ENCODE measurements at places on chromosomes 2 and 18.

GRCh38 chr2:171347591-171348032 is 86.2 kb downstream of the METTL8 start:
- no peak for DNase-seq

DNA sequence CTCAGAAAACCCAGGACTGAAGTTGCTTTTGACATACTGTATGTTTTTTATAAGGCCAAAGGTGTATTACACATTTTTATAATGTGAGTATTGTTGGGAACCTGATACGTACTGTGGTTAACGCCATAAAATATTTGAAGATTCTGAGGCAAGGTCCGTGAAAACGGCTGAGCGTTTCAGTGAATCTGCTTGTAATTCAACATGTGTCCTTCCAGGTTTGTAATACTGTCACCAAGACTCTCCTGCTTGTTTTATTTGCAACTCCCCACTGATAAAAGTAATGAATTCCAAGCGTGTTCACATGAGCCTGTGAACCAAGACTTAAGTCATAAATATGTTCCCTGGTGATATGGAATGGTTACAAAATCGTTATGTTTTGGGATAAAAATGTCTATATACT is 23.9 kb upstream of the FRZB start:
- DNase-seq: no peak

GRCh38 chr2:217105733-217106649 is 246.1 kb upstream of the TNP1 start:
- no peak for DNase-seq

DNA sequence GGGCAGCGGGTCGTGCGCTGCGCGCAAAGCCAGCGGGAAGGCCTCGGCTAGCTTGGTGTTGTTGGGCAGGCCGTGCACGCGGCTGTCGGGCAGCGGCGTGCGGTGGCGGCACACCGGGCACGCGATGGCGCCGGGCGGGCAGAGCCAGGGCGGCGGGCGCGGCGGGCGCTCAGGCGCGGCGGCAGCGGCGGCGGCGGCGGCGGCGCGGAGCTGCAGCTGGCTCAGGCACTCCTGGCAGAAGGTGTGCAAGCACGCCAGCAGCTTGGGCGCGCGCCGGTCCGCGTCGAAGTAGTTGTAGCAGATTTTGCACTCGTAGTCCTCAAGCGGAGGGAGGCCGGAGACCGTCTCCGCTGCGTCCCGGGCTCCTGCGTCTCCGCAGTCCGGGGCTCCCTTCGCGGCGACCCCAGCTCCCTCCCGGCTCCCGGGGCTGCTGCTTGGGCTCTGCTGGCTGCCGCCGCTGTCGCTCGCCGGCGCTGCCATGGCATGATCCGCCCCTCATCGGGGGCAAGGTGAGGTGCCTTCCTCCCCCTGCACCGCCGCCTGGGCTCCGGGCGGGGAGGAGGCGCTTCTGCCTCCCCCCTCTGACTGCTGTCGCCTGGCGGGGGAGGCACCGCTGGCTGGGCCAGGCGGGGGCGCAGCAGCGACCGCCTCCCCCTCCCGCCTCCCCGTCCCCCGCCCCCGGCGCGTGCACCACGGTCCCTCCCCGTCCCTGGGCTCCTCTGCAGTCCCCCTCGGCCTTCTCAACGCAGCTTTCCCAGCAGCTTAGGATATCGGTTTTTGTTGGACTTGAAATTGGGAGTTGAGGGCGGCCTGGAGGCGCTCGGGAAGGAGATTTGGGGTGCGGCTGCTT is 21.0 kb upstream of the PAX3 start:
- DNase-seq: peak; percentile 13

DNA sequence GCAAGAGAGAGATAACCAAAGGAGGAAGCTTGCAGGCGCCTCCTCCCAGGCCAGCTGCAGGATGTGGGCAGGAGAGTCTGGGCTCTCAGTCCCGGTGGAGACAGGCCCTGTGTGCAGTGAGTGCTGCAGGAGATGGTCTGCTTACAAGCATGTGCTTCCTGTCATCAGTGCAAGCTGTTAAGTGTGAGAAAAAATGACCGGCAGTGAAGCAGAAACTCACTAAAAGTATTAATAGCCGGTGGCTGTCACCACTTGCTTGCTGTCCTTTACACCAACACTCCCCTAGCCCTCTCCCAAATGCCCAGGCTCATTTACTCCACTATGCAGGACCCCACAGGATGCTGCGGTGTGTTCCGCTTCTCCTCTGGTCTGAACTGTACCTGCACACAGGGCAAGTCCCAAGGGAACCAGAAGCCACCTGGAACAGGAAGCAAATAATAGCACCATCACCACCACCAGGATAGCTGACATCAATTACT is 435.6 kb upstream of the HS6ST1 start:
- DNase-seq: peak; percentile 76

GRCh38 chr2:67346718-67347407 is 50.3 kb upstream of the ETAA1 start:
- no peak for DNase-seq

DNA sequence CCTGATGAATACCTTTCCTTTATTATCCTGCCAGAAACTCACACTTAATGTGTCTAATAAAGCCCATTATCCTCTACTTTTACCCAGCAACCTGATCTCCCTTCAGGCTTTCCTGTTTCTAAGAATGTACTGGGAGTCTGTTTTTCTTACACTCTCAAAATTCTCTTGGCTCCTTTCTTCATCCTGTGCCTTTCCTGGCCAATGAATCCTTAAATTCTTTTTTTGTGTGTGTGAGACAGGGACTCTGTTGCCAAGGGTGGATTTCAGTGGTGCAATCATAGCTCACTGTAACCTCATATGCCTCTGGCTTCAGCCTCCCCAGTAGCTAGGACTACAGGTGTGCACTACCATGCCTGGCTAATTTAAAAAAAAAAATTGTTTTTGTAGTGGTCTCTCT is 72.7 kb downstream of the MAP2 start:
- DNase-seq: no peak

DNA sequence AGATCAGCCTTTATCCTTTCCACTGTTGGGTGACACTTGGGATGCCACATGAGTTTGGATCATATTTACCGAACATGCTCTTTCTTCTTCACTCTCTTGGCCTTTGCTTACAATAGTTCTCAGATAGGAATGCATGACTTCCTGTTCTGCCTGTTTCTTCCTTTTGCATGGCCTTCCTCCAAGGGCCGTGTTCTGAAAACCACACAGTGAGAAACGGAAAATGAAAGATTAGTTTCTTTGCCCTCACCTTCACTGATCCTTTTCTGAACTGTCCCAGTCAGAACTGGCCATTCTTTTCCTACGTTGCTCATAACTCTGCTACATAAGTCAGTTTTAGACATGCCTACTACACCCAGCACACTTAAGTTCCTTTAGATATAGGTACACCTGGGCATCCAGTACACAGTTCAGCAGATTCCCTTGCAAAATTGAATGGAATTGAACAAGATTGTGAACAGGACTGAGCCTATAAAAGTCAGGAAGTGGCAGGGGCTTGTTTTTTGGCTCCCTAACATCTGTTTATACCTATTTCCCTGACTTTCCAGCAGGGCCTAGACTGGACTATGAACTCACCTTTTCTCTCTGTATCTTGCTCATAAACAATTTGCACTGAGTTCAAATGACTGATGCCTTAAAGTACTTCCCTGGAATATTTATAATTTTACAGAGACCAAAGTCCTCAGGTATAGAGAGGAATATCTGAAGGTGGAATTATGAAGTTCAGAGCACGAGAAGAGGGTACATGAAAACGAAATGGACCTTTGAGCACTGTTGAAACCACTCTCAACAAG is 186.4 kb upstream of the ST6GAL2 start:
- DNase-seq: no peak

DNA sequence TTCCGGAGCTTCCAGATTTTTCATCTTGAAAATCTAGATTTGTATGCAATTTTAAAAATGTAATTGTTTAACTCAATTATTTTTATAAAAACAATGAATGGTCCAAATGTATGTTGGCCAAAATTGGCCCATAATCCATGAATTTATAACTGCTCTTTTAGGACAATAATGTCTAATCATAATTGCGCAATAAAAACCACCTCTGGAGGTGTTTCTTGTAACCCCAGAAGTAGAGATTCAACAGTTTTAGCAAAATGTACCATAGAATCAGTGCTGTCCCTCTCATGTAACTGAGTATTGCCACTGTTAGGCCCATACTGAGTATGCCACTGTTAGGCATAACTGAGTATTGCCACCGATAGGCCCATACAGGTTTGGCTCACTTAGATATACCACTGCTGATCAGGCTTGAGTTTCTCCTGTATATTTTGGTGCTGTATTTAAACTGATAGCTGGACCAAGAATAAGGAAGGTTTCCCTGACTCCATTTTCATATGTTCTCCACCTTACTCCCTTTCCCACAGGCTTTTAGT is 70.8 kb upstream of the EPB41L5 start:
- DNase-seq: no peak

- peak; percentile 70 for DNase-seq
Measured at GRCh38 chr2:196274387-196274809, 103.0 kb upstream of the STK17B start.

DNA sequence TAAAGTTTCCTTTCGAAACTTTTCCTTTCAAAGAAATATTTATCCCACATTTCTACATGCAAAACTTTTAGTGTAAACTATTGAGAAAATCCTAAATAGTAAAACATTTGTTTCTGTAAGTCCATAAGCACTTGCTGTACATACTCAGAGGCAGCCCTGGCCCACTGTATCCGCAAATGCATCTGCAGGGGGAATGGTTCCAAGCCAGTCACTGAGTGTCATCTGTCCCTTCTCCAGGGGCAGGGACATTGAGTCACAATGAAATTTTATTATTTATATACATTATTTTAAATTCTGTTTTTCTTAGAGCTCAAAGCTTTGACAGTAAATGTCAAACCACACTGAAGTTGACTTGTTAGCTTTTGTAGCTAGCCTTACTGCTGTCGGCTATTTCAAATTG is 367.2 kb downstream of the MTX2 start:
- DNase-seq: no peak
